ENCODE measurements at places on chromosomes 6 and 20.

- no peak for DNase-seq
Measured at GRCh38 chr6:167836721-167837120, 10.0 kb downstream of the AFDN start.

DNA sequence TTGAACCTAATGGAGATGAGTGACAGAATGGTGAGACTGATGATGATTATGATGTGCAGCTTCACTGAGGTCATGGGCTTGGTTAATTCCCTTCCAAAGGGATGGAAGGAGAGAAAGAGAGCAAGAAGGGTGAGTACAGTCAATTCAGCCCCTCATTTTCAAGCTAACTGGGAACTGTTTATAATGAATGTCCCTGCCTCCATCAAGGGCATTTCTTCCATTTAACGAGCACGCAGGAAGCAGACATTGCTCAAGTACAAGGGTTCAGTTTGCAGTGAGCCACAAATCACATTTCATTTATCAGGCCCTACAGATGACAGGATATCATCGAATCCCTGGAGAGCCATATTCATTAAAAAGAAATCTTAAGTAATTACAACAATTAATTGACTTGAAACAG is 158.3 kb upstream of the EEF1E1 start:
- no peak for DNase-seq

DNA sequence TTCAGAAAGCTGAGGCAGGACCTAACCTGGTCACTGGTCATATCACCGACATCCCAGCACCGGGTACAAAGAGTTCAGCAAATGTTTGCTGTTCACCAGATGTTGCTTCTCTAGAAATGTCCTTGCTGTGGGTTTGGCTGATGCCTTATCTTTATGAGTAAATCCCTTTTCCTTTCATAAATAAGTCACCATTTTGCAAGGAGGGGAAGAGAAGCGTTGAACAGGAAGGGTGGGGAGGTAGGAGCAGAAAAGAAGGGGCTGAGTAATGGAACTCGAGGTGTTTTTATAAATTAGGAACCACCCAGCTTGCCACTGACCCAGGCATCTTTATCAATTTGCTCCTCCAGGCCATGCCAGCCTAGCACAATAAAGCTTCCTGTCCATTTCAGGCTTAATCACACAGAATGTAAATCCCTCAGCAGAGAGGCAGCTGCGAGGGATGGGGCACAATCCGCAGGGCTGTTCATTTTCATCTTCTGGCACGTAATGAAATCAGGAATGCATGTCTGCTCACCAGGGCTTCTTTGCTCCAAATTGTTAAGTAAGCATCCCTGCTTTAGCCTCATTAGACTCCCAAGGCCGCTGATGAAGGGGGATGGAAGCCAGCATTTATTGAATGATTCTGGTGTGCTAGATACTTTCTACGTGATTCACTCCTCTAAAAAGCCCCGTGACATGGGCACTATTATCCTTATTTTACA is 371.9 kb upstream of the CHD6 start:
- DNase-seq = no peak

- no peak for DNase-seq
Measured at GRCh38 chr6:147699637-147700036, 191.1 kb downstream of the SAMD5 start.

DNA sequence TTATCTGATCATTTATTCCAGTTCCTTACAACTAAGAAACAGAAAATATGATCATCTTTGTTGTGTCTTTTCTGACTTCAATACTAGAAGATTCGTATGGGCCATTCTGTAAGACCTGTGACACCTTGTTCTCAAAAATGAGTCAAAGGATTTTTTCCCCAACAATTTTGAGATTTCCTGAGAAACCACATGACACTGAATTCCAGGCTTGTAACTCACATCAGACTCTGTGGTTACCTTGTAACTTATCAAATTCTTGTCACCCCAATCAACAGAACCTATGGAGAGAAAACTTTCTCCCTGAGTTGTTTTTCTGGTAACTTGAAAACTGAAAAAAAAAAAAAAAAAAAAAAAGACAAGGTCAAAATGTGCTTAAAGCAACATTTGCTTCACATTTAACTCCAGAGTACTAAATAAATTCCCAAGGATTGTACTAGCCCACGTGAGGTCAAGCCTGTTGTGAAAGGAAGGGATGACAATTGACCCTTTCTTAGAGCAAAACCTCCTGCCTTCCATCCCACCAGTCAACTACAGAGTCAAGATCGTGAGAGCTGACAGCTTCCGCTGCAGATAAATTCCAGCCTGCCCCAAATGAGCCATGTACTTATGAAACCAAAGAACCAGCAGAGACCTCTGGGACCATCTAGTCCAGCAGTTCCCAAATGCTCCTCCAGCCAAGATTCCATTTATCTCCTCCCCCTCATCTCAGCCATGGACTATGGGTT is 140.3 kb downstream of the TBX18 start:
- no peak for DNase-seq

All from activated CD4-positive, alpha-beta T cell treated with anti-CD3 and anti-CD28 coated beads for 24 hours (primary cell).